ENCODE measurements at places on chromosomes 4 and X.
A peak's percentile ranks its signal among the peaks of the same experiment; 100 is the strongest.

DNA sequence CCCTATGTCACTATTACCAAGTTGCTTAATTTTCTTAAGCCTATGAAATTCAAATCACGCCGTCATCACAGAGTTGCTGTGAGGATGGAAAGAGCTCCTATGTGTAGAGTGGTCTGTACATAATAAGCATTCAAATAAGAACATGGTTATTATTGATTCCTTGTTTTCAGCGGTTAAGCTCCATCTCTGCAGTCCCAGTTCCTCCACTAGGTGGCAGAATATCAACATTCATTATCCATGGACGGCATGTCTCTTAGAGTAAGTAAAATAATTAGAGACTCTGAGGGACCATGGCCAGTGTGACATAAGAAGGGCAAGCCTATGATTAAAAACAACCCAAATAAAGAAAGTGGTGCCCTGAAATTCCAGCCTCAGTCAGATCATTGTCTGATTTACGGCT, 132.5 kb upstream of the NHS start:
- DNase-seq, result no peak

DNA sequence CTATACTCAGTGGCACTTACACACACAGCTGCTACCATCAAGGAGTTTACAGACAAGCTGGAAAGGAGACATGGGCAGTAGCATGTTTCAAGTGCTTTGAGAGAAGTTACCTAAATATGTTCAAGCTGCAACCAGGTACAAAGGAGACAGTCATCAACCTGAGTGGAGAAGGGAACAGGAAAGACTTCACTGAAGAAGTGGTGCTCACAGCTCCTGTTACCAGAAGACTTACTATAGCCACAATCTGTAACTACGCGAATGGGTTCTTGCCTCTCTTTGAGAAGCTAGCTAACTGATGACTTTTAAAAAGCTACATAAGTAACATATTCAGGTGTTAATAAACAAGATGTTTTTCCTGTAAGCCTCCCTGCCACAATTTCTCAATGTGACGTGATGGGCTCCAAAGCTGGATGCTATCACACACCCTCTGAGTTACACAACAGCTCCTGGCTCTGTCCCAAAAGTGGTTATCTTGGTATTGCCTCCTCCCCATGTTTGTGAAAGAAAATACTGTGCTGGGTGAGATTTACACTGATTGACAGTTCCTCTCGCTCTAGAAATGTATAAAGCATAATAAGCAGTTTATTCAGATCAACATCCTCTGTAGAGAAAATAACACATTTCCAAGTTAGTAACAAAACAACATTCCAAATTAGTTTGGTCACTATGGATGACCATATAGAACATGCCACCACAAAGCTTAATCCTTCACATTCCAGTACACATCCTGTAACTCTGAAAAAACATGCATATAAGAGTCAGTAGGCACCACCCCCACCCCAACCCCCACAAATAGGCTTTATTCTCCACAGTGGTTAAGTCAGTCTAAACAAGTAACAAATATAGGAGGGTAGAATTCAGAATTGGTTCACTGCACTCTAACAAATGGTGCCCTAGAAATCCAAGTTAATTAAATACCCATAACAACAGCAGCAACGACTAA, 81.8 kb downstream of the FRYL start:
- DNase-seq, result no peak

GRCh38 chr4:34800953-34801352, 1443.4 kb downstream of the ARAP2 start:
- no peak for DNase-seq

GRCh38 chr4:29073571-29073970, 1646.6 kb upstream of the PCDH7 start:
- DNase-seq, result no peak

DNA sequence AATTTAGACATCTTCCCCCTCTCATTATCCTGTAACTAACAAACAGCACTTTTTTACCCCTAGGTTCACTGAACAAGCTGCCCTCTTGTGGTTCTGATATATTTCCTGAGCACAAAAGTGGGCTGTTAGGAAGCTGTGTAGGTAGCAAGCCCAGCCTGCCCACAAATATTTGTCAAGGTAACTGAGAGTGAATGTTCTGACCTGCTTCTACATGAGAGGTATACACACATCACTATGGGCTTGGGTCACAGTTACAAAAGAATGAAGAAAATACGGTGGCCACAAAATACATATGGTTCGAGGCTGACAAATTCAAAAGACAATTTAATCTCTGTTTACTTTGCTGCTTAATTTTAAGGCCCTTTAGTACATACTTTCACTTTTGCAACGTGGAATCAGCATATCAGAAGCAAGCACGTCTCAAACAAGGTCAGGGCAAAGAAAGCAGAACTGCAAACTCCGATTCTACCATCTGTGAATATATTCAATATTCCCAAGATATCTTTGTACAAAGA, 78.7 kb downstream of the RBM47 start:
- peak; percentile 62 for DNase-seq

DNA sequence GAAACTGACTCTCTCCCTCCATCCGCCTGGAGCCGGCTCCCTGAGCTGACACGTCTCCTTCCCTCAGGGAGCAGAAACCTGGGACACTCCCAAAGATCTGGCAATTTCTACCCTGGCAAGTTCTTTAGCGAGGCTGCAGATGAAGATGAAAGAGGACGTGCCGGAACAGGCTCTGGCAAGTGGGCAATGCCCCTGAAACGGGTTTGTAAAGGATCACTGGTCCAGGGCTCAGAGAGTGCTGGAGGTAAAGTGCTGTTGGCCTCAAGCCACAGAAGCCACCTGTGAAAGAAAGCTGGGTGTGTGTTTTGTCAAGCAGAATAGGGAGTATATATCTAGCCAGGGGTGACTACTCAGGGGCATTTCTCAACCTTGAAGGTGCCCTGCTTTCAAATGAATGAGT, 131.4 kb upstream of the ATP6AP2 start:
- no peak for DNase-seq

DNA sequence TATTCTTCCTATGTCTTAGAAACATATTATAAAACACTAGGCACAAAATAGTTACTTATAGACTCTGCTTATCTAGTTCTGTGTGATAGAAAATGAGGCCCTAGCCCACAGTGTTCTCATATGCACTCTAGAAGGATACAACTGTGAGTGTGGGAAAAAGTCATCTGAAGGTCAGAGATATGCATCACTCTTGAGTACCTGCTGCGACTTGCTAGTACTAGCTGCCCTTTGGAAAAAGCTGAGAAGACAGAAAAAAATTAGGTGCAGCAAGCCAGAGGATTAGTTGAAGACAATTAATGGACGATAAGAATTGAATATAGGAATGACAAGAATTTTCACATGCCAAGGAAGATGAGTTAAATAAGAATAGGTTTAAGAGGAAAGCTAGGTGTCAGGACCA, 61.3 kb downstream of the MTHFD2L start:
- DNase-seq, result no peak

GRCh38 chr4:48268956-48269860, at the start of gene TEC:
Gene TEC, minus strand, starts transcription at chr4:48269838. Its CDS starts 41,224 bp downstream, at chr4:48228614.
- DNase-seq, result peak; percentile 5

GRCh38 chr4:174198828-174199227, 84.6 kb downstream of the FBXO8 start:
- no peak for DNase-seq

- DNase-seq, result no peak
These were observed 60.7 kb downstream of the EFHC2 start for GRCh38 chrX:44282753-44283152.

GRCh38 chr4:39975488-39976089, 2.1 kb downstream of the PDS5A start:
- DNase-seq, result no peak

GRCh38 chrX:96027407-96027806, 657.2 kb upstream of the DIAPH2 start:
- no peak for DNase-seq

- DNase-seq, result no peak
These were observed 9.6 kb upstream of the INTU start for GRCh38 chr4:127622921-127623796.

DNA sequence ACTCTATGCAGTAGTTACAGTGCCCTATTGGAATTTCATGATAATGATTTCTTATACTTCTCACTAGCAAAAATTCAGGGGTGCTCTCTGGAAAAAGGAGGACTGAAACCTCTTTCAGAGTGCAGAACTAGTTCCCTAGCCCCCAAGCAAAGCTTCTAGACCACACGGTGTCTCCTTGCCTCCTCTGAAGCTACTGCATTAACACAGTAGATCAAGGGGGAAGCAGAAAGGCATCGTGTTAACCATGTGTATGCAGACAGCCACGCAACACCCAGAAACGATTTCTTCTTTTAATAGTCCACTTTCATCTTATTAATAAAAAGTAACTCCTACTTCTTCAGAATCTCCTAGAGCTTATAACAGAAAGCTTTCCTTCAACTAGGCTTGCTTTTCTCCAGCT, 44.7 kb downstream of the MAML3 start:
- DNase-seq, result no peak

DNA sequence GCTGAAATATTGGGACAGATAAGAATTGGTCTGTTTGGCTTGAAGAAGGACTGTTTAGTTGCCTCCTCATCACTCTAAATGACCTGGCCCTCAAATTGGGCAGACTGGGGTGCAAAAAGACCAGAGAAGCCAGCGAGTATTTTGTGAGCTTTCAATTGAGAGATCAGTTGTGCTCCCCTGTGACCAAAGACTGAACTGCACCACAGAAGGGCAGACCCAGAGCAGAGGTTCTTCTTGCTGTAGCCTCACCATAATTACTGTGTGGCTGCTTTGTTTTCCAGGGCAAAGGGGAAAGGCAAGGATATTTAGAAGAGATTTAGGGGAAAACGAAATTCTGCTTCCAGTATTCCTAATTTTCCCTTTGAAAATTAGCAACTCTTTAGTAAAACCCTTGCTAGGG, 104.0 kb upstream of the MBNL3 start:
- DNase-seq, result no peak

DNA sequence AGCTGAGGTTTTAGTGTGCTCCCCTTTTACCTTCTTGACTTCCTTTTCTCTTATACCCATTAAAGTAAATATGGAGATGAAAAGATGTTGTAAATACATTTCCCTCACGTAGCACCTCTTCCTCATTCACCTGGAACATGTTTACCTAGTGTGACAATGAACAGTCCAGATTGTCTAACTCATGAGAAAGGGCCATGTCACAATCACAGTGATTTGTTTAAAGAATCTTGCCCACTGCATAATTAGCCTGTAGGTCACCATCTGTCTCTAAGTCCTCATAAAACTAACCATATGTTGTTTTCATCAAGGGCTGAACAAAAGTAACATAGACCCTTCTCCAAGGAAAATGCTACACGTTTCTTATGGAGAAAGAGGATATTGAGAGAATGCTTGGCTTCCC, 85.7 kb downstream of the TSPAN5 start:
- DNase-seq, result no peak

- no peak for DNase-seq
These were observed 7.4 kb upstream of the TNIP2 start for GRCh38 chr4:2763511-2763967.

DNA sequence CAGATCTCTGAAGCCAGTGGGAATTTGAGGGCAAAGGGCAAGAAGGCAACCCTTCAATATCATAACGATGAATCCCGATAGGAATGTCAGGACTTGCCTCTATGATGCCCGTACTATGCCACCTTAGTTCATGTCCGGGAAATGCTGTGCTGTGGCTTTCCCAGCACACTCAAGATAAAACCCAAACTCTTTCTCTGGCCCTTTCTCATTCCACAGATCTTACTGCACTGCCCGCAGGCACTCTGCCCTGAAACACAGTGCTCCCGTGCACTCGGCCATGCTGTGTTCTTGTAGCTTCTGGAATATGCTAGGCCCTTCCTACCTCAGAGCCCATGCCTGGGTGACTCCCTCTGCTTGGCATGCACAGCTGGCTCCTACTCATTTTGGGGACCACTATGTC, 26.3 kb downstream of the SORCS2 start:
- no peak for DNase-seq

- DNase-seq, result no peak
These were observed 5.8 kb downstream of the MECP2 start for GRCh38 chrX:154091678-154092077.

Data from T-helper 1 cell (primary cell).